HepG2 (cell line): ENCODE measurements at places on chromosomes 6 and 20.

DNA sequence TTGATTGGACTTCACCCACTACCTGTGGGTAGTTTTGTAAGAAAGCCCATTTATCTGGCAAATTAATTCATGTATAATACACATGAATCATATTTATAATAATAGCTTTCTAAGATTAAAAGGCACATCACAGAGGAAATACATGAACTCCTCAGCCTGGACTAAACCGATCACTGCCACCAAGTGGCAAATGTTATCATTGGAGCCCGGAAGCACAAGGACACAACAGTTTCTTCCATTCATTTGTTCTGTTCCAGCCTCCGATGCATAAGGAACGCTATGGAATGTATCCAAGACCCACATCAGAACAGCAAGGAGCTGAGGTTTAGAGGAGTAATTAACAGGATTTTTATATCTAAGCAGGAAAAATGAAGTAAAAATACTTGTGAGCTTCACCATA lies 13.9 kb upstream of the IPCEF1 start:
- DNase-seq, result peak; percentile 25

DNA sequence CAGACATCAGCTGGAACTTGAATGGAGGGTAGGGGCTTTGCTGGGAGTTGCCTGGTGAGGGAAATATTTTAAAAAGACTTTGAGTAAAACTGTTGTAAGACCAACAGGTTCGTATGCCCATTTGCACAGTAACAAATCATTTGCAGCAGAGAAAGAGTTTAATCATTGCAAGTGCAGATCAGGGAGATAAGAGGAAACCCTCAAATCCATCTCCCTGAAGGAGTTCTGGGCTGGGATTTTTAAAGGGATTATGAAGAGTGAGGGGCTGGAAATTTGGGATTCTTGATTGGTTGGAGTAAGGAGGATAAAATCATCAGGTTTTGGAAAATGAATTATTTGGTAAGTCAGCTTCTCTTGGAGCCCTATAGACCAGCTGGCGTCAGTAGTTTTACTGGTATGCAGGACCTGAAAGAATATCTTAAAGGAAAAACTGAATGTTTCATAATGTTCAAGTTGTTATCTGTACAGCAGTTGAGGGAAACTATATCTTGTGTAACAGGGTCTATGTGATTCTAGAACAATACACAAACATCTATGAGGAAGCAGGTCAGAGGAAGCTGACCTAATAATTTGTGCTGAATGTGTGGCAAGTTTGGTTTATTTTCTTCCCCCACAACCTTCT lies 295.5 kb downstream of the PLCB1 start:
- no peak for DNase-seq

- peak; percentile 34 for DNase-seq
Measured at GRCh38 chr6:46011188-46012085, 4.2 kb downstream of the CLIC5 start.

- no peak for DNase-seq
Measured at GRCh38 chr6:159513914-159514313, 179.1 kb downstream of the SOD2 start.

DNA sequence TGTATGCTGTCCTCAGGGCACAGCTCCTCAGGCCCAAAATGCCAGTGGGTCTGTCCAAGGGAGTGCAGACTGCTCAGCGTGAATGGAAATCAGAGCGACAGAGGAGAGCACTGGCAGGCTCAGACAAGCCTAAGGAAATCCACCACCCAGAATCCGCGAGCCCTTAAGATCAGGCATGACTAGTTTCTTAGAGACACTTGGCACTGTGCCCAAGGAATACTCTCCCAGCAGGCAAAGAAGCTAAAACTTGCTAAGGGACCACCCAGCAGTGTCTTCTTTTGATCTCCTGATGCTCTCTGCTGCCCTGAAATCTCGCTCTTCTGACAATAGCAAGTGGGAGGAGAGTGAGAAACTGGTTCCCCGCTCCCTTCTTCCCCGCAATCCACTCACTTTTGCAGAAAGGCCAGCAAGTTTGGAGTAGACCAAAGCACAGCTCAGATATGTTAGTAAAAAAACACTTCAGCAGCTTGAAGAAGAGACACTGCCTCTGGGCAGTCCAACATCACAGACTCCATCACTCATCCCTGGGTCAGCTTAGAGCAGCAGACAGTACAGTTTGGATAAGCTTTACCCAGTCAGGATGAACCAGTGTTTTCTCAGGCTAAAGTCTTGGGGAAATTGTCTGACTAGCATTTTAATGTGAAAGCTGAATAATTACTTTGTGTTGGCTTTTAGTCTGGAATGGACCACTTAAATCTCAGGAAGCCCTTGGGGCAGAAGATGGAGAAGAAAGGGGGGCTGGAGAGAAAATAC lies 32.4 kb downstream of the TRAF3IP2 start:
- no peak for DNase-seq

DNA sequence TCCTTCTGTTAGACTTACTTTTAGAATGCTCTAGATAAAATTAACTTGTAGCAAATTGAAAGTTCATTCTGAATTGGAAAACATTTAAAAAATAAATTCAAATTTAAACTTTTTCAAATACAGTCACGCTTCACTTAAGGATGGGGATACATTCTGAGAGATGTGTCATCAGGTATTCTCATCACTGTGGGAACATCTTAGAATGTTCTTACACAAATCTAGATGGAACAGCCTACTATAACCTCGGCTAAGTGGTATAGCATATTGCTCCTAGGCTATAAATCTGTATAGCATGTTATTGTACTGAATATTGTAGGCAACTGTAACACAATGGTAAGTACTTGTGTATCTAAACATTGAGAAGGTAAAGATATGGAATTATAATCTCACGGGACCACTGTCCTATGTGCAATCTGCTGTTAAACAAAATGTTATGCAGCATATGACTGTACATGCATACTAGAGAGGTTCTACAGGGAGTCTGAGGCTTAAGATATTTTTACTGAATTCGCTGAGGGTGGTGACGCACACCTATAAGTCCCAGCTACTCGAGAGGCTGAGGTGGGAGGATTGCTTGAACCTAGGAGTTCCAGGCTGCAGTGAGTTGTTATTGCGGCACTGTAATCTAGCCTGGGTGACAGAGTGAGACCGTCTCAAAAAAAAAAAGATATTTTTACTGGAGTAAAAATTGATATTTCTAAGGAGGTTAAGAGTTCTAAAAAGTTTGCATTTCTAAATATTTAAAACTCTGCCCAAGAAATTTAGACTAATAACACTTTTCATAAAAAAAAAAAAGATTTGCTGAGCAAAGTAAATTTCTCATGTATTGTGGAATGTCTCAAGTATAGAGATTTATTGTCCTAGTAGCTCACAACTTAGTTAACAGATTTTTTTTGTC lies 87.3 kb upstream of the TULP1 start:
- DNase-seq, result no peak

DNA sequence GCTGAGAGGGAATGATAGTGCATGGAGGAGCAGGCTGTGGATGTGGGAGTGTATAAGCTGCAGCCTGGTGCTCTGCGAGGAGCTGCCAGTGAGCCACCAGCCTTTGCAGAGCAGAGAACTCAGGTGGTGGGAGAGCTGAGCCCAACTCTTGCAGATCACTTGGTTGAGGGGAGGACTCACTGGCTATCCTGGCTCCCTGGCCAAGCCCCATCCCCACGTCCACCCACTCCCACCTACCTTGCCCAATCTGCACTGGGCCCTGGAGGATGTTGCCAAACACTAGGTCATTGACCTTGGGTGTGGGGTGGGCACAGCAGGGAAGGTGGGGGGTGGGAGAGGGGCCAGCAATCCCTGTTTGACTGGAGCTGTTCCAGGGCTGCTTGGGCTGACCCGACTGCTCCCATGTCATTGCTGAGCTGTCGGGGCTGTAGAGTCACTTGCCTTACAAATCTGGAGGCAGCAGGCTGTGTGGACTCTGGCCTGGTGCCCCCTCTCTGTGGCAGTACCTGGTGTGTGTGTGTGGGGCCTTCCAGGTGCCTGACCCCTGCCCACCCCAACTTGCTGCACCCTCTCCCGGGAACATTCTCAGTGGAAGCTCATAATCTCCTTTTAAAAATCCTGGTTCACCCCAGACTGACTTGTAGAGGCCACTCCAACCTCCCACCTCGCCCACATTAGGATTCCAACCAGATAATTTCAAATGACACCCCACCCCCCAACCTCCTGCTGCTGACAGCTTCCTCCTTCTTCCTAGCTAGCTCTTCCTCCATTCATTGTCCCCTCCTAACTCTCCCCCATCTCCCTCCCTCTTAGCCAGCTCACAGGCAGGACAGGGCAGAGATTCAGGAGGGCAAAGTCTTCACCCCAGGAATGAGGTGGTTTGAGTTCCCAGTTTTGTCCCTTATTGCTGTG lies 162.3 kb downstream of the MRPL14 start:
- no peak for DNase-seq

- no peak for DNase-seq
Measured at GRCh38 chr20:44083220-44083933, 103.6 kb downstream of the JPH2 start.

DNA sequence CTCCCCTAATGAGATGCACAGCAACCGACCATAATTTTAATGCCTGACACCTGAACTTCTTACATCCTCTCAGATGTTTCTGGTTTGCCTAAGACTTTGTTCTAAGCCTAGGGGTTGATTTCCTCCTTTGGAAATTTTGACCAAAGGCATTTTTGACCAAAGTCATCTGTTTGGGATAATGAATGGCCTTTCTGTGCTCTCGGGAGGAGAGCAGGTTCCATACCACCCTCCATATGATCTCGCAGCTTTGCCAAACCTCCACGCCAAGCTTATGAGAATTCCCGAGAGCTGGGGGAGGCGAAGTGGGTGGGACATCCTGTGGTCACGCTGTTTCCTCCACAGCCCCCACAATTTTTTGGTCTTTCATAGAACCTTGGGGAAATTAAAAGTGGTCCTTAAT lies 91.7 kb downstream of the SCML4 start:
- no peak for DNase-seq

- DNase-seq, result peak; percentile 16
Measured at GRCh38 chr6:113591896-113592827, 265.0 kb upstream of the MARCKS start.

GRCh38 chr6:112606656-112607435 lies 259.7 kb downstream of the RFPL4B start:
- no peak for DNase-seq

DNA sequence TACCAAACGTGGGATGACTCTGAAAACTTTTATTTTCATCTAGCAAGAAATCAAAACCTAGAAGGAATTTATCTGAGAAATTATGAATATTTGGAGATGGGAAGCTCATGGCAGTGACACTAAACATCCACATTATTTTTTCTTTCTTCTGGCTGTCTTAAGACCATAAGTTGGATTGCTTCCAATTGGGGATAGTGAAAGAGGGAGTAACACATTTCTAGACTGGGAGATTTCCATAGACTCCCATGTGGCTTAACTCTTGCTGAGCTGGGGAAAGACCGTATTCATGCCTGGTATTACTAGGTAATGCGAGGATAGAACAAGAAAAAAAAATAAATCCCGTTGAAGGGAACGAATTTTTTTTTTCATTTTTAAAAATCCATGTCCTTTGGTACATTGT lies 120.0 kb downstream of the UTRN start:
- no peak for DNase-seq

GRCh38 chr20:17457079-17457478 lies 74.1 kb downstream of the BFSP1 start:
- no peak for DNase-seq

DNA sequence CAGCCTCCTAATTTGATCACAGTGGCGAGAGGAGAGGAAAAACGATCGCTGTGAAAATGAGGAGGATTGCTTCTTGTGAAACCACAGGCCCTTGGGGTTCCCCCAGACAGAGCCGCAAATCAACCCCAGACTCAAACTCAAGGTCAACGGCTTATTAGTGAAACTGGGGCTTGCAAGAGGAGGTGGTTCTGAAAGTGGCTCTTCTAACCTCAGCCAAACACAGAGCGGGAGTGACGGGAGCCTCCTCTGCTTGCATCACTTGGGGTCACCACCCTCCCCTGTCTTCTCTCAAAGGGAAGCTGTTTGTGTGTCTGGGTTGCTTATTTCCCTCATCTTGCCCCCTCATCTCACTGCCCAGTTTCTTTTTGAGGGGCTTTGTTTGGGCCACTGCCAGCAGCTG lies 28.7 kb downstream of the SAYSD1 start:
- DNase-seq, result no peak

GRCh38 chr6:44034391-44034861 lies 92.8 kb downstream of the MRPL14 start:
- DNase-seq, result no peak

- no peak for DNase-seq
Measured at GRCh38 chr6:9437836-9438235, 977.0 kb downstream of the TFAP2A start.

DNA sequence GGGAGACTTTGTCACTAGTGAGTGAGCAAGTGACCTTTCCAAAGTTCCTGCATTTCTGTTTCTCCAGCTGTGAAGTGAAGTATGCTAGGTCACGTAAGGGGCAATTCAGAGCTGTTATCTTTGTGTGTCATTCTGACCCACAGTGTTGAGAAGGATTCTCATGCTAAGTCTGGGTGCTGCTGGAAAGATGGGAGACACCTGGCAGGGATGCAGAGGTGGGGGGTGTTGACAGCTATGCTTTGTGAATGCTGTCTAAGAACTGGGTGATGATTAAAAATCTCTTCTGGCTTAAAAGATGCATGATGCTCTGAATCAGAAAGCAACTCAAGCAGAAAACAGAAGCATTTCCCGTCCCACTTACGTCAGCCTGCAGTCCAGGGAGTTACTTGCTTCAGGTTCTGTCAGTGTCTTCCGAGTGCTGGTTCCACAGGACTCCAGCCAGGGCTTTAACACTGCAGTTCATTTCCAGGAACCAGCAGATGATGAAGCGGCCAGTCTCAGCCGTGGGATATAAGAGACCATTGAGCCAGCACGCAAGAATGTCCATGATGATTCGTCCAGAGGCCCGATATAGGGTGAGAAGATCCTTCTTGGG lies 30.9 kb upstream of the ASXL1 start:
- peak; percentile 51 for DNase-seq

DNA sequence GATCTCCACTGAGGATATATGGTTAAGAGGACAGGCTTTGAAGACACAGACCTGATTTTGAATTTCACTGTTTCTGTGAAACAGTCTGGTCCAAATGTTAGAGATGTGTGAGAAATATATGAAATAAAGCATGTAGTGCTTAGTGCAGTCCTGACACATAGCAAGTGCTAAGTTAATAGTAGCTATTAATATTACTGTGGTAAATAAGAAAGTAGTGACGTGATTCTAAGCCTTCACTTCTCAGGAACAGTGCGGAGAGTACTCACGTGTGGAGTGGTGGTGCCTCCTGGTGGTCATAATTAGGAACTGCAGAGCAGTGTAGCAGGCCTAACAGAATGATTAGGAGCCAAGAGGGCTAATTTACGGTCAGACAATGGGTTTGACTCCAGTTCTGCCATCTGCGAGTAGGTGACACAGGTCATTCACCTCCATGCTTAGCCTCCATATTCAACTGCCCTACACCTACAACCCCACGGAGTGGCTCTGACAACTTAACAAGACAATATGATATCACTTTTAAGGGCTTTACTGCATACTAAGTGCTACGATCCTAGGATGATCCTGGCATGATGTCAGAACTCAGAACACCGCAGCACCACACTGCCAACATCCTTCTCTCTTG lies 106.2 kb downstream of the JPH2 start:
- peak; percentile 79 for DNase-seq

DNA sequence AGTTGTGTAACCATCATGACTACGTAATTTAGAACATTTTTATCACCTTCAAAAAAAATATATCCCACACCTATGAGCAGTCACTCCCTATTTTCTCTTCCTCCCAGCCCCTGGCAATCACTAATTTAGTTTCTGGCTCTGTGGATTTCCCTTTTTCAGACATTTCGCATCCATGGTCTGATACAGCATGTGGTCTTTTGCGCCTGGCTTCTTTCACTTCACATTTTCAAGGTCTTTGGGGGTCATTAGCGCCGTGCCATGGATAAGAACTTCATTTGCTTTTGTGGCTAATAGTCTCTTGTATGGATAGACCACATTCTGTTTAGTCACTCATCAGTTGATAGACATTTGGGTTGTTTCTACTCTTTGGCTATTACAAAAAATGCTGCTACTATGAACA lies 44.9 kb upstream of the DUSP22 start:
- DNase-seq, result no peak
